ENCODE measurements at places on chromosomes 13 and 19. TPM values are rescaled to one million over a fixed set of nuclear protein-coding genes. Genes with fewer than 3 reads are reported as not detected.
A peak's percentile ranks its signal among the peaks of the same experiment; 100 is the strongest.

Gene KLK12
- not detected for total RNA-seq

Gene ATP1A3
- 3.4 TPM for total RNA-seq

GRCh38 chr13:23384111-23384510 is 49.4 kb downstream of the SACS start:
- no peak overlapping the region for H3K4me3 ChIP-seq
- H3K36me3 ChIP-seq = no peaks in the 10 kb centered on the region
- peaks cover 38% of the 10 kb centered on the region for H3K4me1 ChIP-seq
- H3K27me3 ChIP-seq = no peaks in the 10 kb centered on the region
- peak overlapping the region; percentile 41 for H3K27ac ChIP-seq

DNA sequence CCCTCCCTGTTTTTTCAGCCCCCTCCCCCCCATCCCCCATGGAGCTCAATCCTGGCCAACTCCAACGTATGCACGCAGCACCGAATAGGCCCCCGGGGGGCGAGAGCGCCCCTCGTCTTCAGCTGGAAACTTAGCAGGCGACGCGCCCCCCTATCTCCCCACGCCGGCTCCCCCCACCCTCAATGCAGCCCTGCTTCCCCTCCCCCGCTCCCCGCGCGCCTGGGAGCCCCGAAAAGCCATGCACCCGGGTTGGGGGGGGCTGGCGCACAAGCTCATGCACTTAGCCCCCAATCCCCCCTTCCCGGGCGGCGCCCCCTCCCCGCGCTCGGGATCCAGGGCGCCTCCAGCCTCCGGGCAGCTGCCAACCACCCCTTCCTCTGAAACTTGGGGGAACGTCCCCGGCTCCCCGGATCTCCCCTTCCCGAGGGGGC is 508 bp downstream of the ZBTB7A start:
- no peak for DNase-seq
- H3K4me1 ChIP-seq = peaks cover 19% of the 10 kb centered on the region
- peak overlapping the region; percentile 57 for H3K4me3 ChIP-seq
- H3K36me3 ChIP-seq = no peaks in the 10 kb centered on the region
- H3K27me3 ChIP-seq = no peaks in the 10 kb centered on the region
- peak overlapping the region; percentile 50 for H3K27ac ChIP-seq

DNA sequence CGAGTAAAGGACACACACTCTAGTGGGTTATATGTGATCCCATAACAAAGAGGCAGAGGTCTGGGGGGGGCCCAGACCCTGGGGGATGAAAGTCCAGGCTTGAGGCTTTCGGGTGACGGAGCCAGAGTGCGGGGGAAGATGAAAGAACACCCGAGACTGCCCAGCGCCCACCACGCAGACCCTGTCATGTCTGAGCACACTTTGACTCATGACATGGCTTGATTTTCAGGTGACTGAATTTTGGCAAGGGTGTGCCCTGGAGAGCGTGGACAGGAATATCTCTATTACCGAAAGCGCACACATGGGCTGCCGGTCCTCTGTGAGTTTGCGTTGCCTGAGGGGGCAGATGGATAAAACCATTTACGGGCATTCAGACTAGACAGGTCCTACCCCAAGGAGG is 192.0 kb upstream of the SOX1 start:
- no peaks in the 10 kb centered on the region for H3K4me1 ChIP-seq
- no peaks in the 10 kb centered on the region for H3K36me3 ChIP-seq
- DNase-seq = no peak
- H3K27ac ChIP-seq = no peak overlapping the region
- no peaks in the 10 kb centered on the region for H3K27me3 ChIP-seq

- no peak overlapping the region for H3K27ac ChIP-seq
- no peak overlapping the region for H3K4me3 ChIP-seq
- H3K4me1 ChIP-seq = no peaks in the 10 kb centered on the region
- peak; percentile 78 for DNase-seq
Observed at GRCh38 chr19:51735759-51736449, 12.1 kb upstream of the HAS1 start.

Measured in astrocyte (in vitro differentiated cells and primary cell).